NCI-H1092 treated with DMSO at 0.1 percent for 48 hours (cell line): ENCODE measurements at places on chromosomes 2 and 18.

DNA sequence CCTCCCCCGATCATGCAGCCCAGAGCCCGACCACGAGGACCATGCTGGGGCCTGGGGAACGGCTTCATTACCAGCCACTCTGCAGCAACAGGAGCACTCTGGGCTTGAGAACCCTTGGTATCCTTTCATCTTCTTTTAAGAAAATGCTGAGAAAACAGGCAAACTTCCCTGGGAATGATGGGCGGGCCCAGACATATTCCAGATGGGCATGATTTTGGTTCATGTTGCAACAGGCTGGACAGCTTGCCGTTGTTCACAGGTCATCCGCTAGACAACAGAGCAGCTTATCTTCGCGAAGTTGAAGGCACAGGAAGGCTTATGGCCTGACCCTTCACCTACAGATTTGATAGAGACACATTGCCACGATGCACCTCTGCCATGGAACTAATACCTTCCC is 121.0 kb downstream of the KLHL29 start:
- DNase-seq = no peak

GRCh38 chr18:50909261-50909660 is 30.3 kb downstream of the ME2 start:
- no peak for DNase-seq

DNA sequence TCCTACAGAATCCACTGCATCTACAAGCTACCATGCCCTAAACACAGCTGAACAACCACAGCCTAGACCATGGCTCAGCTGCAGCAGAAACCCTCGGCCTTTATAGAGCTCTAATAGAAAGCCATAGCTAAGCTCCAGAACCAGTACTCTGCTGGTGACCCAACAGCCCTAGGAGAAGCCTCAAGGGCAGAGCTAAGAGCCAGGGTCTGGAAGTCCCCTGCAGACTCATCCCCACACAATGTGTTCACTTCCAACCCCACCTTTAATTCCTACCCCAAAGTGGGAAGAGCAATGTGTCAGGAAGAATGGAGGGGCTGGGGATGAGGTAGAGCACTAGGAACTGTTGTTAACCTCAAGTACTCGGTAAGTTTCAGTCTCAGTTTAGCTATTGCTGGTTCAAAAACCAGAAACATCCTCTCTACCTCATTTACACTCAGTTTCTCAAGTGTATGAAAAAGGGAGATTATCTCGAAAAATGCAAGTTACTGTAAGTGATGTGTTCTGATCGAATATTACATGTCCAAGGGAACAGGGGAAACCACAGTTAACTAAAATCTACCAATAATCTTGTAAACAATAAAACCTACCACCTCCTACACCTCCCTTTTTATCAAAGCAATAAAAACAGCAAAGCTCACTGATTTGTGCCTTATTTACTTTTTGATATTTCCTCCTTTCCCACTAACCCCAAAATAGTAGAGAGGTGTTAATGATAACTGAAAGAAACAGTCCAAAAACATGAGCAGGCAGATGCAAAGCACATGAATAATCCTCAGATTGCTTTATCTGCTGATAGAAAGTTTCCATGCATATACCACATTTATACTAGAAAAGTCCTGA is 36.2 kb downstream of the THADA start:
- no peak for DNase-seq

DNA sequence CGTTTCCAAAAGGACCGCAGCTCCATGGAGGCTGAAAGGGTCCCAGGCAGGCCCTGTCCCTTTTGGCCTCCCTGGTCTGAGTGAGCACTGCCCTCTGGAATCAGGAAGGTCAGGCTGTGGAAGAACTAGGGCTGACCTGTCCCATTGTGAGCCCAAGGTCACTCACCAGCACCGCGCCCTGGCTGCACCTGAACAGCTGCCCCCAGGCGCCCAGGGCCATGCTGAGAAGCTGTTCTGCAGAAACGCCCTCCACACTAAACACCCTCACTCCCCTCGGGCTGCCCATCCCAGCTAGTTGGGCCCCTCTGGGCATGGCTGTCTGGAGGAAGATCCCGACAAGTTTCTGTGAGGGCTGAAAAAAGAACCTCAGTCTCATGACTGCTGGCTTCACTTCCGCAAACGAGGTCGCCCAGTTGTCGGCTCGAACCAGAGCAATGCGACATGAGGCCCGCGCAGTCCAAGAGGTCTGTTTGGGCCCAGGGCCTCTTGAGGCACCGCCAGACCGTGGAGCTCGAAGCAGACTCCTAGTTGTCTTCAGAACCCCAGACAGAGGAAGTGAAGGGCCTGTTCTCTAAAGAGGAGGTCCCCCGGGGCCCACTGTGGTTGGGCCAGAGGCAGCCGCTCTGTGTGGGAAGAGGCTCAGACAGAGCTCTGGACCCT is 64.4 kb downstream of the INPP5D start:
- no peak for DNase-seq

DNA sequence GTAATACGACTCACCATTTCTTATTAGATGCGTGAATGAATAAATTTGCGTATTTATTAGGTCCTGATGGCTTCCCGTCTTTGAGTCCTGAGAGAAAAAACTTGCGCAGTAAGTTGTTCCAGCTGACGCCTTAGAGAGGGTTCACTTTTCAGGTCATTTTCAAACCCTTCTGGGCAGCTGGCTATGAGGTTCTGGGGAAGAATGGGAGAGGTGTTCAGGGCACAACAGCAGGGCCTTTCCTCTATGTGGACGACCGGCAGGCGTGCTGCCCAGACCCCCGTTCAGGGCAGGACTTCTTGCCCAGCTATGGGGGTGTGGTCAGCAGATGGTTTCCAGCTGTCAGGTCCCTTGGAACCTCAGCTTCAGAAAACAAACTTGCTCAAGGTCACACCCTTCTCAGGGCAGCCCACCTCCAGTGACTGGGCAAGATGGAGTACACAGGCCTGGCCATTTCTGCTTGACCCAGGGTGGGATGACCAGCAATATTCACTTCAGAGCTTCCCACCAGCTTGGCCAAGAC is 61.1 kb upstream of the TNP1 start:
- DNase-seq = no peak

GRCh38 chr2:203340791-203341487 is 12.7 kb downstream of the ABI2 start:
- DNase-seq = no peak

- DNase-seq = no peak
Observed at GRCh38 chr2:134459706-134460406, 206.0 kb downstream of the MGAT5 start.

- DNase-seq = no peak
Observed at GRCh38 chr2:26809211-26809610, 23.4 kb downstream of the CENPA start.
